Left lung (tissue), 14 donors: ENCODE measurements at places on chromosomes 6 and 20.

DNA sequence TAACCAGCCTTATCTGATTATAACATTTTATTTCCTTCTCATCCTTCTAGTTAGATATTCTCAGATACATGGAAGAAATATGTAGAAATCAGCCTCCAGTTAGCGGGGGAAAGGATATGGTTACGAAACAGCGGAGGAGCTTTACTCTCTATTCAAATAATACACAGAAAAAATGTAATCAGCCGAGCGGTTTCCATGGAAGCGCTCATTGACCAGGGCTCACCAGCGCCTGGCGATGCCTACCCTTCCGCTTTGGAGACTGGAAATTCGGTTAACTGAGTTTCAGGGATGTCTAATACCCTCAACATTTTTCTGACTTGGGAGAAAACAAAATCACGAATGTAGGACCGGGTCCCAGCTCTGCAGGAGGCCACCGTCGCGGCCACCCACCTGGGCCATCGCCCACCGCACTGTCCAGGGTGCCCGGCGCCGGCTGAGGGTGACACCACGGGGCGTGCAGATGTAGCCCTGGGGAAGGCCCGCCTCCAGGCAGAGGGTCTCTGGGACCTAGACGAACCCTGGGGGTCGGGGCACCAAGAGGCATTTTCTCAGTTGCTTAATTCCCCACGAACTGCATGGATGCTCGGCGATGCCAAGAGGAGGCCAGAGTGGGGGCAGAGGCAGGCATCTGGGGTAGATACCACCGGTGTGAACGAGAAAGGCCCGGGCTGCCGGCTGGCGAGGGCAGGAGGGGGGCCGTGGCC, 1.7 kb downstream of the PRR18 start:
- DNase-seq: no peak

GRCh38 chr20:56857950-56858349, 228.8 kb downstream of the TFAP2C start:
- no peak for DNase-seq

GRCh38 chr6:27494987-27495385, 22.1 kb upstream of the ZNF184 start:
- DNase-seq: no peak

GRCh38 chr6:38021029-38021428, 201.5 kb downstream of the ZFAND3 start:
- DNase-seq: no peak

- DNase-seq: no peak
Measured at GRCh38 chr6:166664135-166664534, 37.1 kb upstream of the RPS6KA2 start.

DNA sequence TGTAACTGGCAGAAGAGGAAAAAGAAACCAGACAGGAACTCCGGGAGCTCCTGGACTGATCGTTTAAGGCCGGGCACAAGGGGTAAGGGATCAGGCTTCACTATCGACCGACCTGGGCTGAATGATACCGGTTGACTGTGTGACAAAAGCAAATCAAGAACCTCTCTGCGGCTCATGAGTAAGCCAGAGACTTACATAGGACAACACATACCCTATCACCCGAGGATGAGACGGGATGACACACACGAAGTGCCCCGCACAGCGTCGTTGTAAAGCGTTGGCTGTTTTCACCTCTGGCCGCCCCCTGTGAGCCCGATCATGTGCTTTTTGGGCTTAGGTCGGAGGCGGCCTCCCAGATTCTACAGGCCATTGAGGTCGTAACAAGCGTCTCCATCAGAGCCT, 695 bp upstream of the TGIF2 start:
- DNase-seq: no peak

- DNase-seq: no peak
Measured at GRCh38 chr6:17432356-17432755, 39.0 kb downstream of the CAP2 start.

DNA sequence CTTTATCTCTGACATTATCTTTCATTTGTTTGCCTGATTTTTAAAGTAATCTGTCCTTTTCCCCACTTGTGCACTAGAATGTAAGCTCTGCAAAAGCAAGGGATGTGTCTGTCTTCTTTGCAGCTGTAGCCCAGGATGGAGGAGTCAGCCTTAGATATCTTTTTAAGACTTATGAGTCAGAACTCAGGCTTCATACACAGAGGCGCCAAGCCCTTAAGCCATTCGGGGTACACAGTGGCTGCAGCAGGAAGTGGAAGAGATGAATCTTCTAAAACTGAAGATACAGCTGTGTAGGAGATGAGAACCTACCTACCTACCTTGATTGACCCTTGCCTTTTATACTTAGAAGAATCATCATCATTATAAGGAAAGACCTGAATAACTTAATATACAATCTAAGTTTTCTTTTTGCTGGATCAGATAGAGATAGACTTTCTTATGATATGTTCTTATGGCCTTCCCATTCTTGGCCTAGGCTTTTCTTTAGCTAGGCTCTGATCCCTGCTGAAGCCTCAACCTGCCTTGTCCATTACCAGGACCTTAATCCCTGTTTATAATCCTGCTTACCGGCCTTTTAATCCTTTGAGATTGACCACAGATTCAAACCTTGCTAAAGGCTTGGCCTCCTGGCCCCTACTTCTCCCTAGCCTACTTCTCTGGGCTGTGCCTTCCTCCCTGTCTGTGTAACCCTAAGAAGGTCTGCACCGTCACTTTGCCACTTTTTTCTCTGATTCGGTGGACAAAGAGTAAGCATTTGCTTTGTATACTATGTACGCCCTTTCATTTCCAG, 304.5 kb downstream of the PRL start:
- DNase-seq: no peak

GRCh38 chr6:26124781-26125685, 37.8 kb downstream of the HFE start:
- DNase-seq: peak; percentile 55

GRCh38 chr6:24430086-24430485, 27.4 kb downstream of the MRS2 start:
- no peak for DNase-seq

- DNase-seq: no peak
Measured at GRCh38 chr20:33477386-33478234, 12.3 kb upstream of the CBFA2T2 start.

GRCh38 chr20:23410916-23411695, 10.2 kb downstream of the NAPB start:
- no peak for DNase-seq

- DNase-seq: no peak
Measured at GRCh38 chr6:14442242-14442641, 324.7 kb downstream of the CD83 start.

DNA sequence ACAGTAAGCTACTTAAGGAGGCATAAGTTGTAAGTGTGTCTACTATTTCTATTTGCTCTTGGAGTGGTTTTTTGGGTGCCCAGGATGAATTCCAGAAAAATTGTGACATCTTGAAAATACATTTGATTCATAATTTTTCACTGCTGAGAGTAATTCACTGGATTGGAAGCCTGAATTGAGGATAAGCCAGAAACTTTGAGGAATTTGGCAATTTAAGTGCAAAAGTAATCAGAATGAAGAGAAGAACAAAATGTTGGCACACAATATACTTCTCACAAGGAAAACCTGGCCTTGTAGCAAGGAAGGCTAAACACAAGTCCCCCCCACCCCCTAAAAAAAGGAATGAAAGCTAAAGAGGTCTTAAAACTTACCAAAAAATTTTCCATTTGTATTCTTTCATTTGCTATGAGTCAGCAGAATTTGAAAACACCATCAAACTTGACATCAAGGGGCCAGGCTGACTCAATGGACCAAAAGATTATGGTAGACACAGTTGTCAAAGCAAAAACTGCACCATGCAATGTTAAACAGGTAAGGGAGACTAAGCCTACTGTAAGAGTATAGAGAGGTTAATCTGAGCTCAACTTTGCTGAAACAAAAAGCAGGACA, 840.0 kb downstream of the FRK start:
- DNase-seq: no peak

DNA sequence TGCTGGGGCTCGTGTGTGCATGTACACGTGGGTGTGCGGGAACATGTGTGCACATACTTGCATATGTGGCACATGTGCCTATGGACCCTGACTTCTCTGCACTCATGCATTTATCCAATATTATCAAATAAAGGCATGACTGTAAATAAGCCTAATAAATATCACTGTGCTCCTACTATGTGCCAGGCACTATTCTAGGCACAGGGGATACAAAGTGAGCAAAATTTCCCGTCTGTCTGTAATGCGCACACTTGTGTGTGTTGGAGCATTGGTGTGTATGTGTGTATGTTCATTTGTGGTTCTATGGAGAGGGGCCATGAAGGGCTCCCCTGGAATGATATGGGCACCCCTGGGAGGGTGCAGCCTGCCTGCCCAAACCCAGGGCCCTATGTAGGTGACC, 41.9 kb downstream of the ITPR3 start:
- no peak for DNase-seq

GRCh38 chr6:163861627-163862026, 447.1 kb downstream of the QKI start:
- no peak for DNase-seq

GRCh38 chr6:43953256-43953655, 174.0 kb downstream of the MRPL14 start:
- no peak for DNase-seq

GRCh38 chr6:70857387-70858077, 99.3 kb downstream of the B3GAT2 start:
- no peak for DNase-seq

- no peak for DNase-seq
Measured at GRCh38 chr20:40948465-40949267, 80.0 kb upstream of the TOP1 start.

DNA sequence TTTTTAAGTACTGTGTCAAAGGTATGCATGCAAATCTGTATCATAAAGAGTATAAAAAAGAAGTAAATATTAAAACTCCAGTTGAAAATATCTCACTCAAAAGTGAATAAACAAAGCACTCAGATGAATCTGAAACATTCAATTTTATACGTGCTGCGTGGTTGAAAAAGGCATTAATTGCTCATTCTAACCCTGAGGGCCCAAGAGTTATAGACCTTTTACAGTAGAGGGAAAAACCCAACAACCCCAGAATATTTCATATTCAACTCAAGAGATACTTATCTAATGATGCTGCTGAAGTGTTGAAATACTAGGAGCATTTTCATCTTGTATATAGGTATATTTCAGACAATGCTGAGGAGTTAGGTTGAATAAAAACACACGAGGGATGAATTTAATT, 862.8 kb upstream of the CITED2 start:
- DNase-seq: no peak

DNA sequence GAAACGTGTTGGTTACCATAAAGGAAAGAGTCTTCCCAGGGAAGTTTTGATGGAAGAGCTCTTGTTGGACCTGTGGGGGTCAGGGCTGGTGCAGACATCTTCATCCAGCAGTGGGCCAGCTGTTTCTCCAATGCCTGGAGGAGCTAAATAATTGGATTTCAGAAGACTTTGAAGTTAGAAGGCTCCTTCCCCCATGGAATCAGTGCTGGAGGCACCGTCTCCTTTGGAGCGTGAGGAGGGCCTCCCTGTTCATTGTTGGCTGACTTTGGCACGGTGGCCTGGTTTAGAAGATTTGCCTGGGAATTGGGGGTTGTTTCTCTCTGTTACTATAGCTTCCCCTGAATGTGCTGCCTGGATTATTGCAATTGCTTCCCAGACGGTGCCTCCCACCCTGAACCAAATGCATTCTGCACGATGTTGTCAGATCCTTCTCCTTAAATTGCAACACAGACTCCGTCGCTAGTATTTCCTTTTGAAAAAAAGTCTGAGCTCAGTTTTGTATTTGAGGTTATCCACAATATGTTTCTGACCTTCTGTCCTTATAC, 27.7 kb upstream of the KCNG1 start:
- DNase-seq: no peak

DNA sequence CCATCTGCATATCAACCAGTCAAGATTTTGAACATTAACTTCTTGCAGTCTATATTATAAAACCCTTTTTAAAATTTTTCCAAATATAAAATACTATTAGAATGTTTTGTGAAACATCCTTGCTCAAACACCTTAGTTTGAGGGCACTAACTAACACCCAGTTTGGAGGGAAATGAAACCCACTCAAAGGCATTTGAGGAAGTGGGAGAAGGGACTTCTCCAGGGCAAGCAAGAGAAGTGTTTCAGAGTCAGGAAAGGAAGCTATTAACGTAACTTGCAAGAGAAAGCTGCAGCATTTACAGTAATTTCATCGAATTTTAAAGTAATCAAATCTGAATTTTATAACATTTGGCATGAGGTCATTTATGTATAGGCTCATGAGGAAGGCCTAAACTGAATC, 21.3 kb downstream of the MTFR2 start:
- no peak for DNase-seq

DNA sequence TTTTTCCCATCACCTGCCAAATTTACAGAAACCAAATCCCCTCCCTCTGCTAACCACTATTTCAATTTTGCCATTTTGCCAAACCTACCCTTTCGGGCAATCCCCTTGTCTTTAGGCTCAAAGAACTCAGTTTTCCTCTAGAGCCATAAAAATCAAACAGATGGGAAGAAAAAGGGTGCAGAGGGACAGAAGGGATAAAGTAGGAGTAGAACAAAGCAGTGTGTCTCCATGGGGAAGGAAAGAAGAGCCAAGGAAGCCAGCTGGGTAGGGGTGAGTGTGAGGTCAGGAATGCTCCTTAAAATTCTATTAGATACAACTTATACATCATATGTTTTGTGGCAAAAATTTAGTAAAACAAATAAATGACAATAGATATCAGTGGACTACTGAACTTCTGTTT, 316.5 kb downstream of the BTBD9 start:
- DNase-seq: no peak

GRCh38 chr6:167858842-167859664, 32.3 kb downstream of the AFDN start:
- DNase-seq: no peak

- no peak for DNase-seq
Measured at GRCh38 chr20:64050261-64051032, 1.0 kb upstream of the SOX18 start.

DNA sequence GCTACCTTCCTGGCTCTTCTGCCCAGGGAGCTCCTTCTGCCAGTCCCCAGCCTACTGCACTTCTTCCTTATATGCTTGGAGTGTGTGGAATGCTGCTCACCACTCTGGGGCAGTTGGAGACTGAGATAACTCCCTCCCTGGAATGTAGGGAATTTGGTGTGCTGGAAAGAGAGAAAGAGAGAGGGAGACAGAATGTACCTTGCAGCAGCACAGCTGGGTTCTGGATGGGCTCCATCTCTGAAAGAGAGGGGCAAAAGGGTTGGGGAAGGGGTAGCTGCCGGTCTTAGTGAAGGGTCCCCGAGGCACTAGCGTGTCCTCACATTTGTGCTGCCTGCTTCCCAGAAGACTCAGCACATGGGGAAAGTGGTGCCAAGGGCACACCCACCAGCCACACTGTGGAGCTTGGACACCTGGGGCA, 40.2 kb upstream of the DDR1 start:
- no peak for DNase-seq
